A375 (cell line): ENCODE measurements at places on chromosomes 12 and 14. TPM values are rescaled to one million over a fixed set of nuclear protein-coding genes. Genes with fewer than 3 reads are reported as not detected.

The NIN gene
- total RNA-seq = 19.8 and 20.9 TPM in 2 replicates

The ADGRD1 gene
- total RNA-seq = 0.04 and 0.27 TPM in 2 replicates

The SARNP gene
- 155 and 176 TPM in 2 replicates for total RNA-seq

The SLC17A8 gene
- total RNA-seq = not detected in 2 replicates

The C1R gene
- total RNA-seq = 4.4 and 5.3 TPM in 2 replicates

The LAG3 gene
- total RNA-seq = 0.64 and 1.4 TPM in 2 replicates

The LIN7A gene
- total RNA-seq = under 0.01 and 1.2 TPM in 2 replicates

The APOLD1 gene
- 0.94 and 1.1 TPM in 2 replicates for total RNA-seq

The PROX2 gene
- not detected in 2 replicates for total RNA-seq

The TBX5 gene
- total RNA-seq = not detected in 2 replicates

The GRIN2B gene
- 0.08 and 0.19 TPM in 2 replicates for total RNA-seq

The OR6S1 gene
- total RNA-seq = not detected in 2 replicates

The AKAP5 gene
- 0.60 and 0.61 TPM in 2 replicates for total RNA-seq

The PLBD2 gene
- 8.4 and 15.1 TPM in 2 replicates for total RNA-seq

The NDRG2 gene
- 3.4 and 4.2 TPM in 2 replicates for total RNA-seq

The MRPL52 gene
- 59.9 and 95.0 TPM in 2 replicates for total RNA-seq

The VPS37B gene
- 73.6 and 74.5 TPM in 2 replicates for total RNA-seq

The TRIM9 gene
- 5.2 and 6.0 TPM in 2 replicates for total RNA-seq

The CLEC2D gene
- total RNA-seq = 0.49 and 1.2 TPM in 2 replicates

The SDR9C7 gene
- total RNA-seq = not detected in 2 replicates

The KLRG1 gene
- total RNA-seq = 1.1 and 2.8 TPM in 2 replicates

The SELPLG gene
- total RNA-seq = 0.40 and 0.68 TPM in 2 replicates

The KRT6A gene
- 0.08 TPM in 1 of 2 replicates, not detected in the other for total RNA-seq

The OLR1 gene
- not detected in 2 replicates for total RNA-seq

The SLC4A8 gene
- 3.7 and 5.1 TPM in 2 replicates for total RNA-seq

The SMOC1 gene
- total RNA-seq = 17.7 and 18.4 TPM in 2 replicates

The TRPV4 gene
- 10.4 and 12.1 TPM in 2 replicates for total RNA-seq

The FSCB gene
- not detected in 2 replicates for total RNA-seq

The CSRP2 gene
- total RNA-seq = 28.1 and 28.9 TPM in 2 replicates

The KLRB1 gene
- total RNA-seq = not detected in 2 replicates

The ZNF605 gene
- 5.6 and 6.3 TPM in 2 replicates for total RNA-seq

The LMNTD1 gene
- 0.30 TPM in 1 of 2 replicates, not detected in the other for total RNA-seq

The TRMT5 gene
- 4.4 and 17.2 TPM in 2 replicates for total RNA-seq

The NCAPD2 gene
- 185 and 195 TPM in 2 replicates for total RNA-seq

The IAPP gene
- total RNA-seq = not detected in 2 replicates

The SLCO1C1 gene
- total RNA-seq = not detected in 2 replicates

The ZBTB25 gene
- 2.2 and 2.7 TPM in 2 replicates for total RNA-seq

The AKAP6 gene
- 0.83 and 3.3 TPM in 2 replicates for total RNA-seq

The RD3L gene
- total RNA-seq = not detected in 2 replicates

The RTL1 gene
- 0.04 and 0.05 TPM in 2 replicates for total RNA-seq

The ARHGEF25 gene
- total RNA-seq = 22.6 and 46.8 TPM in 2 replicates

The NTN4 gene
- 11.7 and 21.4 TPM in 2 replicates for total RNA-seq

The TM7SF3 gene
- 75.0 and 88.7 TPM in 2 replicates for total RNA-seq

The PRKD1 gene
- 3.1 and 4.9 TPM in 2 replicates for total RNA-seq

The ACOT4 gene
- total RNA-seq = not detected in 2 replicates

The TTC7B gene
- 16.3 and 21.6 TPM in 2 replicates for total RNA-seq

The KRT6C gene
- not detected in 2 replicates for total RNA-seq

The DUSP6 gene
- 179 and 289 TPM in 2 replicates for total RNA-seq

The OR6C70 gene
- 0.38 TPM in 1 of 2 replicates, not detected in the other for total RNA-seq

The POLR3B gene
- 18.2 and 25.0 TPM in 2 replicates for total RNA-seq

The OR4K1 gene
- total RNA-seq = not detected in 2 replicates
